ENCODE measurements at places on chromosomes 16 and 17. TPM values are rescaled to one million over a fixed set of nuclear protein-coding genes. Genes with fewer than 3 reads are reported as not detected.

Gene REXO5
- total RNA-seq, result 17.9 TPM

Gene RASD1
- total RNA-seq, result 0.18 TPM

DNA sequence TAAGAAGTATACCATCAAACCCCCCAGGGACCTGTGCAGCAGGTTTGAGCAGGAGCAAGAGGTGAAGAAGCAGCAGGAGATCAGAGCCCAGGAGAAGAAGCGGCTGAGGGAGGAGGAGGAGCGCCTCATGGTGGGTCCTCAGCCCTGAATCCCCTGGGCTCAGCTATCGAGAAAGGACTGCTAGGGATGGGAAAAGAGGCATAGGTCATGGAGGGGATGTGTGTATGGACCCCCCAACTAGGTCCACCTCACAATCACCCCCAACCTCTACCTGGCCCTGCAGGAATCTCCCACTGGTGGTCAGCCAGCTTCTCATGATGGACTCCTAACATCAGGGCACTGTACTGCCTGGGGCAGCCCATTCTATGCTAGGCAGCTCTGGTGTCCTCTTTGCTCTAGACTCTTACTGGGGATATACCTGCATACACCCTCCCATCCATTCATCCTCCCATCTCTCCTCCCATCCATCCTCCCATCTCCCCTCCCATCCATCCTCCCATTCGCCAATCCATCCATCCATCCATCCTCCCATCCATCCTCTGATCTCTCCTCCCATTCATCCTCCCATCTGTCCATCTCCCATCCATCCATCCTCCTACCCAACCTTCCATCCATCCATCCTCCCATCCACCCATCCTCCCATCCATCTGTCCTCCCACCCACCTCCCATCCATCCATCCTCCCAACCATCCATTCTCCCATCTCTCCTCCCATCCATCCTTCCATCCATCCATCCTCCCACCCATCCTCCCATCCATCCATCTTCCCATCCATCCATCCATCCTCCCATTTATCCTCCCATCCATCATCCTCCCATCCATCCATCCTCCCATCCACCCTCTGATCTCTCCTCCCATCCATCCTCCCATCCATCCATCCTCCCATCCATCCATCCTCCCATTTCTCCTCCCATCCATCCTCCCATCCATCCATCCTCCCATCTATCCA is 10.6 kb downstream of the DRC7 start:
- DNase-seq, result no peak

DNA sequence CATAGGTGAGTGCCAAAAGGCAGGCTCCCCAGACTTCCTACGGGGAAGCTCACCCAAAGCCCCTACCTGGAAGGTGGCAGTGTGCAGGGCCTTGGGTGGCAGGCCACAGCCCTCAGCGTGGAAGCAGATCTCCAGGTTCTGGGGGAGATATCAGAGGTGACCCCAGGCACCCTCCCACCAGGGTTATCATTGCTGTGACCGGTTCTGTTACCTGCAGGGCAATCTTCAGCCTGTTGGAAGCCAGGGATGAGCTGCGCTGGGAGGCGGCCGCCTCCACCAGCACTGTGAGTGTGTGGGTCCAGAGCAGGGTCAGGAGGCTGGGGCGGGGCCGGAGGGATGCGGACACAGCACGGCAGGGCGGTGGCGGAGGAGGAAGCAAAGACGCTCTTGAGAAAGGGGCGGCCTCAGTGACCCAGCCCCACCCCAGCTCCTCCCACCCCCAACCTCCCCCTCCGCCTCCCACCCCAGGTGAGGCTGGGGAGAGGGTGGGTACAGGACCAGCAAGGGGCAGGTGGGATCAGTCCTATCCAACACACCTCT is 13.1 kb downstream of the UNC13D start:
- no peak for DNase-seq

GRCh38 chr17:76738468-76738850 is 540 bp downstream of the MFSD11 start:
- no peak for DNase-seq

- no peak for DNase-seq
Observed at GRCh38 chr16:12553191-12553590, 250.5 kb downstream of the CPPED1 start.

GRCh38 chr17:75244133-75244866 is 17.1 kb downstream of the GGA3 start:
- DNase-seq, result peak; percentile 64

GRCh38 chr16:47888142-47888541 is 267.7 kb downstream of the ABCC12 start:
- no peak for DNase-seq

- DNase-seq, result peak; percentile 43
Observed at GRCh38 chr17:82296511-82297279, 20.7 kb downstream of the CD7 start.

DNA sequence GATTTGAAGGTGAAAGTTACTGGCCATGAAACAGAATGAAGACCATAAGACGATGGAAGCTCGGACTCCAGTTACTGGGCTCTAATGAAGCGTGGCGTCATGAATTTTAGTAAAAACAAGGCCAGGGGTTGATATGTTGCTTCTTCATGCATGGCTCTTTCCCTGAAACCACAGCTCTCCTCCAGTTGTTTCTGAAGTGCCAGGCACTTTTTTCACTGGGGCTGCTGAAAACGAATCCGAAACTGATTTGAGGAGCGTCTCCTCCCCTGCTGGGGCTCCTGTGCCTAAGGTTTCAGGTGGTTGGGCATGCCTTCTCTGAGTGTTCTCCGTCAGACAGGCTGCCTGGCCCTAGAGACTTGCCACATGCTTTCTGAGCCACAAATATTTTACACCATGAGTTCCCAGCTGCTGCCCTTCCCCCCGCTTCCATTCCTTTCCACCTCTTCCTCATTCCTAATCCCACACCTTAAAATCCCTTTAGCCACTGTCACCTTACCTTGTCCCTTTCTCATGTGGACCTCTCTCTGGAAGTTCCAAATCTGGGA is 3.7 kb upstream of the MYL4 start:
- peak; percentile 82 for DNase-seq

DNA sequence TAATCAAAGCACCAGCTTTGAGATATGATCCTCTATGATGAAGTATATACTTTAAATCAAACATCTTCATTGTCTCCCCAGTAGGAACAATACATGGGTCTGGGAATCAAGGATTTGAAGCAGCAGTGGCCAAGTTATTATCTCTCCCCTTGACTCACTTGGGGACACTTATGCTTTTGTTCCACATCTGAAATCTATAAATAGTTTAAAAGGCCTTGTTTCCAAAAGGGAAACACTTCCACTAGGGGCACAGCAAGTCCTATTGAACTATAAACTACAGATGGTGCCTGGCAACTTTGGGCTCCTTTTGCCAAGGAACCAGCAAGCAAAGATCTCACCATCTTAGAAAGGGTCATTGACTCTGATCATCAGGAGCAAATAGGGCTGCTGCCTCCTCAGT is 16.0 kb upstream of the CEP112 start:
- no peak for DNase-seq

GRCh38 chr17:50596191-50597037 is 35.9 kb downstream of the CACNA1G start:
- DNase-seq, result peak; percentile 19

DNA sequence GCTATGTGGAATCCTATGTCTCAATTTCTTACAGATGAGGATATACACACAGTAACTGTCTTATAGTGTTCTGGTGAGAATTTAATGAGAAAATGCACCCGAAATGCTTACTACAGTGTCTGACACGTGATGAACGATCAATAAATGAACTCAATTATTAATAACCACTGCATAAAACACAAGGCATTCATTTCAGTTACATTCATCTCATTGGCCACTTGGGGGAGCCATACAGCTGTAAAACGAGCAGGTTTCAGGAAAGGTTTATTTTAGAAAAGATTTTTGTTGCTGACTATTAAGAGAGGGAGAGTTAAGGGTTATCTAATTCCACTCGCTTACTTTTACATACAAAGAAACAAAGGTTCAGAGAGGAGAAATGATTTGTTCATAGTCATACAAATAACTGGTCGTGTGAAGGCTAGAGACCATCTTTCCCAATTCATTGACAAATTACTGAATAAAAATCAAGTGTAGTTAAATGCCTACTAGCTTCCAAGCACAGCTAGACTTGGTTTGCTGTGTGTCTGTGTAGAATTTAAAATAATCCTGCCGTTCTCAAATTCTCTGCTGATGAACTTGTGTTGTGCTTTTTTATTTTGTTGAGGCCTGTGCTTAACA is 160.1 kb downstream of the MAP2K4 start:
- peak; percentile 38 for DNase-seq

DNA sequence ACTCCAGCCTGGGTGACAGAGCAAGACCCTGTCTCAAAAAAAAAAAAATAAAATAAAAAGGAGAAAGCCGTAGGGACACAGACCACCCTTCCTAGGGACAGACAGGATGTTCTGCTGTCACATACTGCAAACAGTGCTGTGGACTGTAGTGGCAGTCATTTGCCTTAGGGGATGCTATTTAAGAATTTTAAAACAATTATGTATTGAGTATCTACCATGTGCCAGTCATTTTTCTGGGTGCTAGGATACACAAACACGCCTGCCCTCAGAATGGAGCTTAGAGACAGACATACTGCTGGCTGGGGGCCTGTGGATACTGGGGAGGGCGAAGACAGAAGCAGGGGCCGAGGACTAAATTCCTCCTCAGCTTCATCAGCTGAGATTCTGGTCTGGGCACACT is 45.5 kb downstream of the MRC2 start:
- no peak for DNase-seq

- no peak for DNase-seq
Observed at GRCh38 chr16:51140112-51140511, 11.0 kb downstream of the SALL1 start.

Data from activated CD4-positive, alpha-beta T cell treated with anti-CD3 and anti-CD28 coated beads for 36 hours (primary cell).